ENCODE measurements at places on chromosomes 5 and 9.

- peak; percentile 31 for DNase-seq
These were observed 212.4 kb downstream of the TRIM32 start for GRCh38 chr9:116899337-116900006.

GRCh38 chr5:150781706-150782614, 3.4 kb downstream of the SMIM3 start:
- no peak for DNase-seq

DNA sequence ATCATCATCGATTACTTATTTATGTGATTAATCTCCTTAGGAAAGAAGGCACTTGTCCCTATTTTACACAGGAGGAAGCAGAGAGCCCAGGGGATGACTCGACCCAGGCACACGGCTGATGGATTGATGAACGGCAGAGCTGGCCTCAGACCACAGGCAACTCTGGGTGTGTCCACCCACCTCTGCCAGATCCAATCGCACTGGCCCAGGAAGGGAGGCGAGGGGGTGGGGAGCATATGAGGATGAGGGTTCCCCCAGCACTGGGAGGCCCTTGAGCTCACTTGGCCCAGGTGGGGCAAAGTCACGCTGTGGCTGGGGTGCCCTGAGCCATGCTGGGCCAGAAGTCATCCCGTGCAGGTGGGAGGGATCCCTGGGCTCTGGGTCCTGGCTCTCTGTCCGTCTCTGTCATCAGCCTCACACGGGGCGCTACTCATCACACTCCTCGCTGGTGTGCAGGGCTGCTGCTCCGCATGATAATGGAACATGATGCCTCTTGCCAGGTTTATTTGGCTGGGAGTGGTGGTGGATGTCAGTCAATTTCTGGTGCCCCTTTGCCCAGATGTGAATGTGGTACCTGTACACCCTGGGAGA, 160.1 kb downstream of the GAPVD1 start:
- DNase-seq, result no peak

GRCh38 chr5:148808864-148809642, 17.4 kb upstream of the ADRB2 start:
- DNase-seq, result no peak

DNA sequence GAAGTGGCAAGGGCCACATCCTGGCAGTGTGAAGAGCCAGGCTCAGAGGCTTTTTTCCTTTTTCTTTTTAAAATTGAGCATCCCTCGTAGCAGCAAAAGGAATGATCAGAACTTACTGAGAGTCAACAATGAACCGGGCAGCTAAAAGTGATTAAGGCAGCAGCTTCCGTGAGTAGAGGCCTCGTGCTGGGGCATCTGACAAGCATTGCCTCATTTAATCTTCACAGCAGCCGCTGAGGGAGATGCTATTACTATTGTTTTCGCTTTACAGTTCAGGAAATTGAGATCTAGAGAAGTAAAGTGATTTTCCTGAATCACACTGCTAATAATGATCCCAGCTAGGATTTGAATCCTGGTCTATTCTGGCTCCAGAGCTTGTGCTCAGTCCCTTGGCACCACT, 30.7 kb upstream of the PTGS1 start:
- DNase-seq, result no peak

GRCh38 chr5:139246394-139246793, 47.1 kb upstream of the MATR3 start:
- DNase-seq, result no peak

GRCh38 chr9:37575921-37576721, at the start of gene FBXO10:
FBXO10 (minus strand) TSS chr9:37576380; CDS start chr9:37541768, 34,612 bp downstream.
- peak; percentile 34 for DNase-seq

DNA sequence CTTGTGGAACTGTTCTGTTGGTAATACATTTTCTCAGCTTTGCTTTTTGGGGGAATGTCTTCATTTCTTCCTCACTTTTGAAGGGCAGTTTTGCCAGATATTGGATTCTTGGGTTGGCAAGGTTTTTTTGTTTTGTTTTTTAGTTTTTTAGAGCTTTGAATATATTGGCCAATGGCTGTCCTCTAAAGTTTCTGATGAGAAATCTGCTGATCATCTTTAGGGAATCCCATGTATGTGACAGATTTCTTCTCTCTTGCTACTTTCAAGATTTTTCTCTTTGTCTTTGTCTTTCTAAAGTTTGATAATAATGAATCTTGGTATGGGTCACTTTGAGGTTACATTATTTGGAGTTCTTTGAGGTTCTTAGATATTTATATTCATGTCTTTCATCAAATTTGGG, 227.4 kb downstream of the FBXL7 start:
- DNase-seq, result no peak

- DNase-seq, result no peak
These were observed 169.3 kb downstream of the SEMA5A start for GRCh38 chr5:9376363-9377117.

- DNase-seq, result no peak
These were observed 65.7 kb upstream of the ADCY2 start for GRCh38 chr5:7330256-7330655.

DNA sequence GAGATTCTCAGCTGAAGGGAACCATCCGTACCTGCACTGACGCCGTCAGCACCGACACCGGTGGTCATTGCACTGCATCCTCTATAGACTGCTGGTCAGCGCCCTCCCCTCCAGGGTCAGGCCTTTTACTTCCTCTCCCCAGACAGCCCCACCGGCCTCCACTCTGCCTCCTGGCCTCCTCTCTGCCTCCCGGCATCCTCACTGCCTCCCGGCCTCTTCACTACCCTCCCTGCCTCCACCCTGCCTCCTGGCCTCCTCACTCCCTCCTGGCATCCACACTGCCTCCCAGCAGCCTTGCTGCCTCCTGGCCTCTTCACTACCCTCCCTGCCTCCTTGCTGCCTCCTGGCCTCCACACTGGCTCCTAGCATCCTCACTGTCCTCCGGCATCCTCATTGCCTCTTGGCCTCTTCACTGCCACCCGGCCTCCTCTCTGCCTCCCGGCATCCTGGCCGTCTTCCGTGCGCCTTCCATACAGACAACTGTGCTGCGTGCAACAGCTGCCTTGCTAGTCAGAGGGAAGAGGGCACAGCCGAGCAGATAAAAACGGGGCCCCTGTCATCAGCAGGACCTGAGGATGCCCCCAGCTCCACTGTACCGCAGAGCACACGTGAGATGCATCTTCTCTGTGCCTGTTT, 62.0 kb downstream of the VAV2 start:
- no peak for DNase-seq

DNA sequence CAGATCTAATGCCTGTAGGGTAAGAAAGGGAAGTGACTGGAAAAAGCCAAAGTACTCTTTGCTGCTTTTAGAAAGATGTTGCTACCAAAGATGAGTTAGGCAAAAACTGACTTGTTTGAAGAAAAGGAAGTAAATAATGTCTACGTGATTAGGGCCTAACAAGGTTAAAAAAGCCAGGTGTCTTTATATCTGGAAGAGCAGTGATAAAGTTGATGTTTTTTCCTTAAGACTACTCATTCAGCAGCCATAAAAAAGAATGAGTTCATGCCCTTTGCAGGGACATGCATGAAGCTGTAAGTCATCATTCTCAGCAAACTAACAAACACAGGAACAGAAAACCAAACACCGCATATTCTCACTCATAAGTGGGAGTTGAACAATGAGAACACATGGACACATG, 13.5 kb upstream of the AMACR start:
- DNase-seq, result no peak

DNA sequence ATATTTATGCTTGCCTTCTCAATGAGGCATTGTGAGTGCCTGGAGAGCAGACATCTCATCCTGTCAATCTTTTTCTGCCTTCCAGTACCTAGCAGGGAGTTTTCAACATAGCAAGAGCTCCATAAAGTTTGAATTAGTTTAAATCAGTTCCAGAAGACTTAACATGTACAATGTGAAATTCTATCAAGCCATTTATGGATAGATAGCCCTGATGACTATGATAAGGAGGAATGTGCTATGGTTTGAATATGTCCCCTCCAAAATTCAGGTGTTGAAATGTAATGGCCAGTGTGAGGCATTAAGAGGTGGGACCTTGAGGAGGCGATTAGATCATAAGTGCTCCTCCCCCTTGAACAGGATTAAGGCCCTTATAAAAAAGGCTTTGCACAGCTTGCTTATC, 306.9 kb upstream of the SMARCA2 start:
- no peak for DNase-seq

DNA sequence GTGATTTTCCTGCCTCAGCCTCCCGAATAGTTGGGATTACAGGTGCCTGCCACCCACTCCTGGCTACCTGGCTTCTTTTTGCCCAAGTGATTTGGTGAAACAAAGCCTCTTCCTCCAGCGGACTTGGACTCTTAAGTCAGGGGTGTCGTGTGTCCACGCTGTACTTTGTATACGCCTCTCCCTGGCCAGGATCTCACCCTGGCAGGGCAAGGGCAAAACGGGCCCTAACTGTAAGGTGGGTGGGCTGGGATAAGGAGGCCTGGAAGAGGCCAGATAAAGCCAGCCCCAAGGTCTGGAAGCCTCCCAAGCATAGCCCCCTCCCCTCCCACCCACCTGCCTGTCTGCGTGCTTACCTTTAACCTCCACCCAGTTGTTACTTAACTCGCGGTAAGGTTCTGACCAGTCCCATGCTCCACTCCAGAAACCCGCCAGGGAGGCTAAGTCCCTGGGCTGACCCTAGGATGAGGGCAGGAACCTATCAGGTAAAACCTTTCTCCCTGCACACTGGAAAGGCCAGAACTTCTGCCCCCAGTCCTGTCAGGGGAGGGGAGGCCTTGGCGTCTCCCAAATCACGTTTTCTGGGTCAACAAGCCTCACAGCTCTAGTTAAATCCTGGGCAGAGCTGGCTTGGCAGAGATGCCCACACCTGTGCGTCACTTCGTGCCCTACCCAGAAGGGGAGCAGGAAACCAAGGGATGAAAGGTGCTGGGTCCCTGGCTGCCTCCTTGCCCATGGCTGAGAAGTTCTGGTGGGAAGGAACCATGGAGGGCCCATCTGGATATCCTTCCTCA, 8.4 kb downstream of the CDK9 start:
- DNase-seq, result no peak

- no peak for DNase-seq
These were observed 53.8 kb downstream of the SREK1 start for GRCh38 chr5:66197764-66198405.

DNA sequence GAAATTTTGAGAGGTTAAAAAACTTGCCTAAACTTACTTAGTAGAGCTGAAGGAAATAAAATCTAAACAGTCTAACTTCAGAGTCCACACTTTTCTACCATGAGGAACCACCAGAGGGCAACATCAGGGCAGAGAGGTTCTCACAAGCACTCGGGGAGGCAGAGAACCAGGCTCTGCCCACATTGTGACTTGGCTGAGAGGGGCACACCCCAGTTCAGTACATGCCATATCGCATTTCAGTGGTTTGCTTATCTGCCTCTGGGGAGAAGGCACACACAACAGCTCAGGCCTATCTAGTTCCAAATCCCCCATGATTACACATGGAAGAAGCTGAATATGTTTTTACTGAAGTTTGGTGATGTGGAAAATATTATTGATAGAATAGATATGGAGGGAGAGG, 49.2 kb downstream of the EQTN start:
- DNase-seq, result peak; percentile 56

GRCh38 chr5:177455661-177456590, 9.3 kb downstream of the PRR7 start:
- DNase-seq, result peak; percentile 96

DNA sequence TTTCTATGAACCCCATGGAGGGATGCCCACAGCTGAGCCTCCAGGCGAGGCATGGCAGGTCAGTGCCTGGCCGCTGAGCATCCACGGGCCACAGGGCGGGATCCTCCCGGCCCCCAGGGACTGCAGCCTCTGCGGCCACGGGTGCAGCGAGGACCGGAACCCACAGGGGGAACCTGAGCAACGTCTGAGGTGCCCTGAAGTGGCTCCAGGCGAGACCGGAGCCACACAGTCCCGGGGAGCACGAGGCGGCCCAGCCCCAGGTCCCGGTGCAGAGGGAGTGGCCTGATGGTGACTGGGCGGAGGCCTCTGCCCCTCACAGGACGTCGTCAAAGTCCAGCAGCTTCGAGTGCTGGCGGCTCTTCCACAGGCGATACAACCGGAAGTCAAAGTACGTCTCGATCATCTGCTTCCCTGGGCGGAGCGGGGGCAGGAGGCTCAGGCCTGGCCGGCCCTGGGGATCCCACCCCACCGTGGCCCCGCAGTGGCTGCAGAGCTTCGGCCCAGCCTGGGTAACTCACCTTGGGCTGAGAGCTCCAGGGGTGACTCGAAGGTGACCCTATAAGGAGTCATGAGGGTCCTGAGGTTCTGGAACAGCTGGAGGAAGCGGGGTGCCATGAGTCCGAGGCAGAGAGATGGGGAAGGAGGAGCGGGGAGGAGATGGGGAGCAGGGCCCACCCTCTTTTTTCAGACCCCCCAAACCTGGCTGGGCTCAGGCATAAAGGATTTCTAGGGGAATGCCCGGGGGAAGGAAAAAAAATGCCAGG, 8.1 kb upstream of the ENTPD8 start:
- no peak for DNase-seq

All from H1 (cell line).